ENCODE measurements at places on chromosomes 4 and X.

DNA sequence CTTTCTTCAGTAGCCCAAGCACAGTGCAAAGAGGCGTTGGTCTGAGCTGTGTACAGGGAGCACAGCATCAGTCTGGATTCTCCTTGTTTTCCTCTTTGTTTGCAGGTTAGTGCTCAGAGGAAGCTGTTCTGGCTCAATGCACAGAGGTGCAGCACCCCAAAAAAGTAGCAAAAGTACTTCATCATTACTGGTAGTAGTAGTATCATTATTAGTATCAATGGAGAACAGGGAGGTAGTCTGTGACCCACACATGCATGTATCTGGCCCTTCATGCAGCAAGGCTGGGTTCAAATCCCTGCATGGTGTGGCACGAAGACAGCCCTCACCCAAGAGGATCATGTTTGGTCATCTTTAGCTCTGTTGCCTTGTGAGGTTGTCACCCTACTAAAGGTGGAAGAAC is 68.7 kb downstream of the CXXC4 start:
- DNase-seq = no peak

DNA sequence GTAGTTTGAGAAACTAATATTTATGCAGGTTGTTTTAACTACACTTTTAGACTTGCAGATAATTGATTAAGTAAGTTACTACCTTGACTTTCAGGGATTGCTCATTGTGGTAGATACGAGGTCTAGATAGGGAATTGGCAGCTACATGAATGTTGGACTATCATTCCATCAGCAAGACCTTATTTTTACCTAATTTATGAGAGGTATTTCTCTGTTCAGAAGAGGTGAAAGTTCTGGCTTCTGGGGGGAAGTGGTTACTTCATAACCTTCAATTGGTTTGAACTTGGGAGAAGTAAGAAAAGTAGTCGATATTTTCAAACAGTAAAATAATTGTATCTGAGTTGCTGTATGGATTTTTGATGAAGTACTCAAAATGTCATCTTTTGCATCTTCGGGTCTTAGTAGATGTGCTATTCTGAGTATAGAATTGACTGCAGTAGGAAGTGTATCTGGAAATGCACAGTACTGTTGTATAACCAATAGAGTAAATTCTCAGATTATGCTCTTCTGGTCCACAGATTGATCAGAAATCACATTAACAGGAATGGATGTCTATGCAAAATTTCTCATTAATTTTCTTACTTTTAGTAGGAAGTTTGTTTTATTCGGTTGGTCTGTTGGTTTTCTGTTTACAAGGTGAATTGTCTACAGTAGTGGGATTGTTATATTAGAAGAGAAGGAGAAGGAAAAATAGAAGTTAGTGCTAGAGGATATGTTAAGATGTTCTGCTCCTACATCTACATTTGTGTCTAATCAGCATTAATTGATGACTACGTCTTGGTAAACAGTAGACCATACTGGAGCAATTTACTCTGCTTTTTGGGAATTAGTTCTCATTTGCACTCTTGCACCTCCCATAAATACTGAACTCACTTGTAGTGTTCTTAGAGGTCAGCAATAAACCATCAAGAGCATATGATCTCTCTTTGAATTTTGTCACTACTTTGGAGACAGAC is 3.0 kb downstream of the NFKB1 start:
- no peak for DNase-seq

- no peak for DNase-seq
Measured at GRCh38 chr4:8387615-8388527, 52.7 kb downstream of the ACOX3 start.

GRCh38 chrX:7614616-7615015 is 228.4 kb upstream of the VCX start:
- DNase-seq = no peak

DNA sequence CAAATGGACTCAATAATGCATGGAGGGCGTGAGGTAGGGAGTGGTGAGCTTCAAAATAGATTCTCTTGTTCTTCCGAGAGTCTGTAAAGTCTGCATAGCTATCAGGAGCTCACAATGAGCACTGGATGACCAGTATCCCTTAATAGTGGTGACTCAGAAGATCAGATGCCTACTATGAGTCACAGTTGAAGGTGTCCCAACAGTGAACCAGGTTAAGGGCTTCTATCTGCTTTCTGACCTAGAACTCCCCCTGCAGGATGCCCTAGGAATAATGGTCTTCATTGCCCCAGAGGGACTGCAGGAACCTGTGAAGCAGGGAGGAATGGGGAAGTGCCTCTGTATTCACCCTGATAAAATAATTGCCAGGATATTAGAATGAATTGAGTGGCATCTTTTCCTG is 22.1 kb downstream of the DGKK start:
- peak; percentile 53 for DNase-seq

DNA sequence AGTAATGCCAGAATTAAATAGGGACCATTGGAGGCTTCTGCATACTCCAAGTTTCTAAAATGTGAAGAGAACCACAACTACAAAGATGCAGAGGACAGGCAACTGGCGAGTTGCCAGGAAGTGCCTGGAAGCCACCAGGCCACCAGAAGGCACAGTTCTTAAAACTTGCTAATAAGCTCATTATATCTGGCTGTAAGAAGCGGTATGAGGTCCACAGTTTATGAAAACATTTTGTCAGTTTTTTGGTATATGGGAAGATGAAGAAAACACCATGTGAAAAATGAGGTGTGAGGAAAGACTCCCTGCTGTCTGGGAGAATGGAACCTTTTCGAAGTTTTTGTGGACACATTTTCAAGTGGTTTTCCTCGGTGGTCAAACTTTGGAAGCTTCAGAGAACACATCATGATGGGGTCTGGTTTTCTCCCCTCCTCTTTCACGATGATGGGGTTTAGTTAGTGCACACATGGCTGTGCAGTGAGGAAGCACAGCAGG is 202.7 kb downstream of the NR3C2 start:
- no peak for DNase-seq

All from activated CD4-positive, alpha-beta T cell treated with anti-CD3 and anti-CD28 coated beads, Interleukin-2, Interleukin-6, amounts not matched to agents 100 ng/mL and 50 ng/mL, durations not matched to agents 16 hours and 8 hours (primary cell).